ENCODE measurements at places on chromosomes 4 and X.

DNA sequence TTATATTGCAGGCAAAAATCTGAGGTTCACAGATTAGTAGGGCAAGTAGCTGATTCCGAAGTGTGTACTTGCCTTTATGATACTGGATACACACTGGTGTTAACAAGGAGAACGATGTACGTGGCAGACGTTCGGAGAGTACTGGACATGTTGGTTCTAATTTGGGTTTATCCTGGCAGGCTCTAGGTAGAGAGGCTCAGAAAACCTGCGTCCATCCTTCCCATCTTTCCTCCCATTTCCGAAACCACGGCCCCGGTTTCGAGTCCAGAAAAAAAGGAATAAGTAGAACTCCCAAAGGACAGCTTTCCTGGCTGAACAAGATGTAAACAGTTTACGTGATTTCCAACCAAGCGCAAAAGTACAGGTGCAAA lies 351 bp upstream of the SLC30A9 start:
- no peak for DNase-seq

GRCh38 chrX:9519546-9520216 lies 54.8 kb downstream of the TBL1X start:
- no peak for DNase-seq

DNA sequence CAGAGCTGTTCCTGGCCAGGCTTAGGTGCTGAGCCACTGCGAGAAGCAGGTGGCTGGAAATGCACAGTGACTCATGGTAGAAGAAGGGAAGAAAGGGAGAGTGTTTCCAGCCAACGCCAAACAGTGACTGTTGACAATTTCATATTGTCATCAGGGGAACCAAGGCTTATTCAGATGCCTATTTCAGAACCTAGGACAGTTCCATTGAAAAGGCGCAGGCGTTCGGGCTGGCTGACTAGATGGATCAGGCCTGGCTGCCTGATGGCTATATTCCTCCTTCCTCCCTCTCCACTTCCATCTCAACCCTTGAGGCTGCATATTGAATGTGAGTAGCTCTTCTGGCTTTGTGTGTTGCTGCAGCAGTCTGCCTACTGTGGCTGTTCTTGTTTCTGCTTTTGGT lies 73.0 kb upstream of the FRMPD4 start:
- no peak for DNase-seq

GRCh38 chr4:79442422-79442821 lies 34.4 kb upstream of the GK2 start:
- DNase-seq = no peak

DNA sequence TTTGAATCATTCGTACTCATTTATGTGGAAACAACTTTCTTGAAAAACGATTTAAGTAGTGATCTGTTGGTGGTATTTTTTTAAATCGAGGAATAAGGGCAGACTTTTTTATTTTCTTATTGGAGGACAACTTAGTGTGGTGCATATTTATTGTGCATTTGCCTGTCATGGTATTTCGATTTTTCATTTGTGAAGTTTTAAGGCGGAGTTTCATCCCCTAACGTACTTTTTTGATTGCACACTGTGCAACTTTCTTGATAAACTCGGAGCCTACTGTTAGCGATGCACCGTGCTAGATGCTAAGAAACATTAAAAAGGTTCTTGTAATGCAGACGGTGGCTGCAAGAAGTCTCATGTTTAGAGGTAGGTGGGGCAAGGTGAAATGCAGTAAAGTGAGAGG lies 1.4 kb downstream of the ZFX start:
- DNase-seq = no peak

- no peak for DNase-seq
Measured at GRCh38 chr4:174277433-174277832, 6.0 kb downstream of the FBXO8 start.

GRCh38 chrX:129706400-129707072 lies 32.2 kb upstream of the XPNPEP2 start:
- DNase-seq = no peak

DNA sequence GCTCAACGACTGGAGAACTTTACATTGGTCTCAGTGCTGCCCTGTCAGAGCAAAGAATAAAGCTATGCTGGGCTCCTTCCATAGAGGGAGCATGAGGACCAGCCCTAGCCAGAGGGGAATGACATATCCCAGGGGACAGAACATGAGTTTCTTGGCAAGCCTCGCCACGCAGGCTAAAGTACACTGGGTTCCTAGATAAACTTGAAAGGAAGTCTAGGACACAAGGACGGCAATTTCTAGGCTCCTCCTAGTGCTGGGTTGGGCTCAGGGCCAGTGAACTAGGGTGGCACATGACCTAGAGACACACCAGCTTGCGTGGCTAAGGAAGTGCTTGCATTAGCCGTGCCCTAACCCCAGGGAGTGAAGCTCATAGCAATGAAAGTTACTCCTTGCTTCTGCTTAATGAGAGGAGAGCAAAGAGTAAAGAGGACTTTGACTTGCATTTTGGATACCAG lies 141.0 kb downstream of the MAB21L2 start:
- DNase-seq = no peak

GRCh38 chrX:115958687-115959359 lies 211.7 kb upstream of the AGTR2 start:
- DNase-seq = no peak

- DNase-seq = no peak
Measured at GRCh38 chr4:907691-908425, 24.3 kb downstream of the GAK start.

DNA sequence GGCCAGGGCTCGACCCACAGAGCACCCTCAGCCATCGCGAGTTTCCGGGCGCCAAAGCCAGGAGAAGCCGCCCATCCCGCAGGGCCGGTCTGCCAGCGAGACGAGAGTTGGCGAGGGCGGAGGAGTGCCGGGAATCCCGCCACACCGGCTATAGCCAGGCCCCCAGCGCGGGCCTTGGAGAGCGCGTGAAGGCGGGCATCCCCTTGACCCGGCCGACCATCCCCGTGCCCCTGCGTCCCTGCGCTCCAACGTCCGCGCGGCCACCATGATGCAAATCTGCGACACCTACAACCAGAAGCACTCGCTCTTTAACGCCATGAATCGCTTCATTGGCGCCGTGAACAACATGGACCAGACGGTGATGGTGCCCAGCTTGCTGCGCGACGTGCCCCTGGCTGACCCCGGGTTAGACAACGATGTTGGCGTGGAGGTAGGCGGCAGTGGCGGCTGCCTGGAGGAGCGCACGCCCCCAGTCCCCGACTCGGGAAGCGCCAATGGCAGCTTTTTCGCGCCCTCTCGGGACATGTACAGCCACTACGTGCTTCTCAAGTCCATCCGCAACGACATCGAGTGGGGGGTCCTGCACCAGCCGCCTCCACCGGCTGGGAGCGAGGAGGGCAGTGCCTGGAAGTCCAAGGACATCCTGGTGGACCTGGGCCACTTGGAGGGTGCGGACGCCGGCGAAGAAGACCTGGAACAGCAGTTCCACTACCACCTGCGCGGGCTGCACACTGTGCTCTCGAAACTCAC lies 3.6 kb downstream of the MID1IP1 start:
- peak; percentile 52 for DNase-seq

GRCh38 chrX:106612393-106612763 lies 600 bp downstream of the RADX start:
- DNase-seq = no peak

DNA sequence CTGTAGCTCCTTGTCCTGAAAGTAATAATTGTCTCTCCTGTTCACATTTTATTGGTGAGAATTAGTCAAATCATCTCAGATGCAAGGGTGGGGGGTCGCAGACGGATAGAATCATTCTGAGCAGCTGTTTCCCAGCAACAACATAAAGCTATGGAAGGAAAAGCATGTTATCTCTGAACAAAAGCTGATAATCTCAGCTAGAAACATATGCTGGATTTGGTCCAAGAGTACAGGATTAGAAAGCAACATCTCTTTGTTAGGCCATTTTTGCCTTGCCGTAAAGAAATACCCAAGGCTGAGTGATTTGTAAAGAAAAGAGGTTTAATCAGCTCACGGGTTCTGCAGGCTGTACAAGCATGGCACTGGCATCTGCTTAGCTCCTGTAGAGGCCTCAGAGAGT lies 472.8 kb upstream of the BOD1L1 start:
- DNase-seq = no peak

DNA sequence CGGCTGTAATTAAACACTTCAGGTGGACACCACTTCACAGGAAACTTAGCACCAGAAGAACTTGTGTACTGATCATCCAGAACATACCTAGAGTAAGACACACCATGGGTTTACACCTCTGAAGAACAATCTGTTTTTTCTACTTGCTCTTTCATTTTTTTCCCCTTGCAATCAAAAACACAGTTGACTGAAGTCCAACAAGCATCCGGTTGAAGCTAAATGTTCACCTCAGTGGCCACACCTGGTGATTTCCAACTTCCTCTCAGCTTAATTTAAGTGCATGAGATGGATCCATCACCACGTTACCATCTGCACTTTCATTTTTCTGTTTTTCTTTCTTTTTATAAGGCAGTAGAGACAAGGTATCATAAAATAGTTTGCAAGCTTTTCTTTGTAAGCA lies 4.9 kb upstream of the TXK start:
- no peak for DNase-seq

DNA sequence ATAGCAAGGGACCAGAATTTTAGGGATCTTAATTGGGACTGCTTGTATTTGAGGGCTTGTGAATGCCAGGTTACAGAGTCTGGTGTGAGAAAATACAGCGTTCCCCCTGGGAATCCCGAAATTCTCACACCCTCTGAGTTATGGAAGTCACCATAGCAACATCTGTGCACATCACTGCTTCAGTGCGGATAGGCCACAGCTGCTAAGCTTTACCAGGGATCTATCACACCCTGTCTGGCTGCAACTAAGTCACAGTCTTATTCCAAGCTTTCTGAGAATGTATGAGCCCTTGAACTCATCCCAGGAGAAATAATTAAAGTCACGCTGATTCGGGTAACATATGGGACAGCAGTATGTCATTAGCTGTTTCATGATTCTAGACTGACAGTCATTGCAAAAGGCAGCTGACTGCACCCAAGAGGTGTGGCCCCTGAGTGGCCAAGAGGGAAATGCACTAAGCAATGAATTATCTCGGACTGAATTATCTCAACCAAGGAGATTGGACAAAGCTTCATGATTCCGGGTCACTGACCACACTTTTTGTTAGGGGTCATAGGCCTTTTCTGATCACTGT lies 46.7 kb upstream of the BTC start:
- DNase-seq = no peak

GRCh38 chrX:148530464-148531077 lies 30.2 kb downstream of the AFF2 start:
- peak; percentile 6 for DNase-seq

DNA sequence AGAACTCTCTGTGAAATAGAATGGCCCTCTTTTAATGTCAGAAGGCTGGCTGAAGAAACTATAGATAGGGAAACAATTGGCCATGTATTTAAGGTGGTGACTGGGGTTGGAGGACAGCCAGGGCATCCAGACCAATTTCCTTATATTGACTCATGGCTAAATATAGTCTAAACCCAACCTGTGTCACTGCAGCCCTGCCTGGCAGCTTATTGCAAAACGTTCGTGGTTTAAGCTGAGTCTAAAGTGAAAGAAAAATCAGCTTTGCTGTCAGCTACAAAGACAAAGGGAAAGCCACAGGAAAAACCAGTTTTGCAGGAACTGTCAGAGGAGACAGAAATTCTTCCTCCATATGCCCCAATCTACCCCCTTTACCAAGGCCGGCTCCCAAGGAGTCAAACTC lies 902.8 kb upstream of the NDST4 start:
- no peak for DNase-seq

DNA sequence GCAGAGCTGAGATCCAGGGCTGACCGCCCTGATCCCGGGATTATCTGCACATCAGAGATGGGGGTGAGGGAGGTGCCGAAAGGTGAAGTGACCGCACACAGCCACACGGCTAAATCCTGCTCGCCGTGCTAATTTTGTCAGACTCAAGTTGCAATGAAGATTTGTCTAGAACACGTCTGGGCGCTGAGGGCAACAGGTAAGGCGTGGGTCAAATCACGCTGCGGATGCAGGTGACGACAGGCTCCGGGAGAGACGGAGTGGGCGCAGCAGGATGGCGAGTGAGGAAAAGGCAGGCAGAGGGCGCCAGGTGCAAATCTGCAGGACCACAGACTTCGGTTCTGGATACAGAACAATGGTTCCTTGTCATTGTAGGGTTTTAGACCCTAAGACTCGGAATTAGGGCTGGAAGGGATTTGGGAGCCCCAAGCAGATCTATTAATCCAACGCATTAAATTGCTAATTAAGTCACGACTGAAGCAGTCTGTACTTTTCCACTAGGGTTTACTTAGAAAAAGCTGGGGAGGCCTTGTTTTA lies 1.9 kb upstream of the TBC1D14 start:
- peak; percentile 18 for DNase-seq

DNA sequence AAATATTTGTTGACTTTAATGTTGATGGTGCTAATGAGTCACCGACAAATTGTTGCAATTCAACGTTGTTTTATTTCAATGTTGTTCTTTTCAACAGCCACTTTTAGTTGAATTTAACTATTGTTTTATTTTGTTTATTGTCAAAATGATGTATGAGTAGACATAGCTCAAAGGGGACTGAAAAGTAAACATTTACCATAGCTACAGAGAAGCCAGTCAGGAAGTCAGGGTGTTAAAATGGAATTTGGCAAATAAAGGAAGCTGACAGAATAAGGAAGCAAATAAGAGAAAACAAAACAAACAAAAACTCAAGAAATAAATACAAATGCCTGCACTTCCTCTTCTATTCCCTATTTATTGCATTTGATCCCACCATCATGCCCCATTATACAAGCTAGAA lies 648.4 kb upstream of the HTR2C start:
- no peak for DNase-seq

DNA sequence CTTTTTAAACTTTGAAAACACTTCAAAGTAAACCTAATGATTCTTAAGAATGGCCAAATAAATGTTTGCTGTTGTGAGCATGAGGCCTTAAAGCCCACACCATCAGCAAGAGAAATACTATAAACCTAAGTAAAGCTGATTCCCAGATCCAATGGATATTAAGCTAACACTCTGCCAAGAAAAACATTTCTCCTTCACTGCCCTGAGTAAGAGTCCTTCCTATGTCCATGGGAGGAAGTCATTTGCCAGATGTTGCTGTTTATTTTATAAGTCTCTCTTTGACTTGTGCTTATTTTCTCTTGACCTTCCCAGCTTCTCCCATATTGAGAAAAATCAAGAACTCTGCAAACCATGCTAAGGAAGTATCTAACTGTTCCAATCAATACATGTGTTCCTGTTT lies 154.3 kb upstream of the EDNRA start:
- DNase-seq = no peak

- DNase-seq = no peak
Measured at GRCh38 chr4:107068116-107068515, 32.0 kb upstream of the DKK2 start.

DNA sequence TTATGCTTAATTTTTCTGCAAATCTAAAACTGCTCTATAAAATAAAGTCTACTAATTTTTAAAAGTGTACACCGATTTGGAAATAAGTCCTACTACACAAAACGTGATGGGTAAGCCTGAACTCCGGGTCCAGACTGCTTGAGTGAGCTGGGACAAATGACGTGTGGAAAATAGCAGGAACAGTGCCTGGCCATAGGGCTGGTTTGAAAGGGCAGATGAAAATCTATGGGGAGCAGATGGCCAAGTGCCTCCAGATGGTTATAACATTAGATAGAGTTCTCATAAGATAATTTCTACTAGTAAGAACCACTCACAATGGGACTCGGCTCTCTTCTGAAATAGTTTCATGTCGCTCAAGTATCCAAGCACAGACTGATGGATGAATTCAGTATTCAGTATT lies 52.5 kb downstream of the F11 start:
- no peak for DNase-seq
